ENCODE measurements at places on chromosomes 6 and 20. TPM values are rescaled to one million over a fixed set of nuclear protein-coding genes. Genes with fewer than 3 reads are reported as not detected.

The STK35 gene
- 14.6 TPM for total RNA-seq

The PKHD1 gene
- total RNA-seq = not detected

The GTSF1L gene
- not detected for total RNA-seq

The BPIFB1 gene
- total RNA-seq = not detected

The GSTA1 gene
- total RNA-seq = not detected

The EEF1A2 gene
- total RNA-seq = 0.32 TPM

The SLC35D3 gene
- not detected for total RNA-seq

Measured in pulmonary artery endothelial cell (primary cell).